ENCODE measurements at places on chromosomes 1 and 21. TPM values are rescaled to one million over a fixed set of nuclear protein-coding genes. Genes with fewer than 3 reads are reported as not detected.

Gene CCDC185
- not detected for total RNA-seq

DNA sequence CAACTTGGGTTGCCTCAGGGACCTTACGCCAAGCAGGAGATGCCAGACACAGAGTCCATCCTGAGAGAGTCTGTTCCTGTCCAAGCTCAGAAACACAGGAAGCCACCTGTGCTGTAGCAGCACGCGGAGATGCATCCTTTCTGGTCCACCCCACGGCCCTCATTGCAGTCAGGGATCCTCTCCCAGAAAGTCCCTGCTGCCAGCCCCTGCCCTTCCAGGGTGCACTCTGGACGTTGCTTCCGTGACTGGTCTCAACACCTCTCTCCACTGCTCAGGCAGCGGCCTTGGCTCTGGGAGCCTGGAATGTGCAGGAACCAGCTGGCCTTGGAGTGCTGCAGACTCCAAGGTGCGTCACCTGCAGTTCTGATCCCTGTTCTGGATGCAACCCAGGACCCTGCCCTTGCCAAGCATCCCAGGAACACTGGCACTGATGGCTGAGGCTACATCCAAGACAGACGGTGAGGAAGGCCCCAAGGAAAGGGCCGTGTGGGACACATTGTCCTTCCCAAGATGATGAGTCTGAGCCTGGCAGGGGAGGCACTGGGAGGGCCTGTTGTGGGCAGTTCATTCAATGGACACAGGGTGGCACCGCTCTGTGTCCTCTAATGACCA lies 21.7 kb upstream of the COL6A1 start:
- no peaks in the 10 kb centered on the region for H3K4me1 ChIP-seq
- no peak for DNase-seq
- no peak overlapping the region for H3K4me3 ChIP-seq

DNA sequence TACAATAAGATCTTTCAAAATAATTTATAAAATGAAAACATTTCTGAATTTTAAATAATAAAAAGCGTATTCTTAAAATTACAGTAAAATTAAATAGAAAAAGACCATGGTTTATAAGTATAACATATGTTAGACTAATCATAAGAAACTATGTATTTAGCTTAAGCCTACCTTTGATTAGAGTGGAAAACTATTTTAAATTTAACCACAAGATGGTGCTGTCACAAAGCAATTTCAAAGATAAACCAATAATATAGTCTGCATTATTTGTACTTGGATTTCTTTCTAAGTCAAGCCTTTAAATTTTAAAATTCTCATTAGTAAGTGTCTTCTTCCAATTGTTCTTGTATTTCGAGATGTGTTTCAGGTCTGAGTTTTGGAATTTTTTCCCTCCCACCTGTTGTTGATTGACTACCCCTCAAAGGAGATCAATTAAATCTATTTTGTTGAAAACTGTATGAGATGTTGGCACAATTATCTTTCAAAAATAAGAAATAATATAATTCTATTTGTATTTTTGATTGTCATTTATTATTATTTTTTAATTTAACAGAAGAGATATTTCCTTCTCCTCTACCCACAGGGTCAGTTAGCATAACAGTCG lies 459.8 kb downstream of the KCNT2 start:
- H3K4me3 ChIP-seq, result no peak overlapping the region
- no peaks in the 10 kb centered on the region for H3K4me1 ChIP-seq
- H3K27me3 ChIP-seq, result no peaks in the 10 kb centered on the region
- no peak for DNase-seq

GRCh38 chr1:221715321-221716169 lies 26.3 kb downstream of the DUSP10 start:
- no peak overlapping the region for H3K27ac ChIP-seq
- no peaks in the 10 kb centered on the region for H3K27me3 ChIP-seq
- H3K36me3 ChIP-seq, result no peaks in the 10 kb centered on the region
- peaks cover 24% of the 10 kb centered on the region for H3K4me1 ChIP-seq

- H3K36me3 ChIP-seq, result no peaks in the 10 kb centered on the region
- H3K4me3 ChIP-seq, result no peak overlapping the region
- no peak overlapping the region for H3K27ac ChIP-seq
- no peak for DNase-seq
- no peaks in the 10 kb centered on the region for H3K4me1 ChIP-seq
These were observed 54.0 kb upstream of the IPO9 start for GRCh38 chr1:201774983-201775344.

Data from CD4-positive, alpha-beta T cell (primary cell).